Left ventricle myocardium superior (tissue), 1 donor: ENCODE measurements at places on chromosomes 3 and 15. TPM values are rescaled to one million over a fixed set of nuclear protein-coding genes. Genes with fewer than 3 reads are reported as not detected.

GRCh38 chr3:12875857-12876836 lies 34.8 kb upstream of the RPL32 start:
- peak; percentile 76 for DNase-seq

DNA sequence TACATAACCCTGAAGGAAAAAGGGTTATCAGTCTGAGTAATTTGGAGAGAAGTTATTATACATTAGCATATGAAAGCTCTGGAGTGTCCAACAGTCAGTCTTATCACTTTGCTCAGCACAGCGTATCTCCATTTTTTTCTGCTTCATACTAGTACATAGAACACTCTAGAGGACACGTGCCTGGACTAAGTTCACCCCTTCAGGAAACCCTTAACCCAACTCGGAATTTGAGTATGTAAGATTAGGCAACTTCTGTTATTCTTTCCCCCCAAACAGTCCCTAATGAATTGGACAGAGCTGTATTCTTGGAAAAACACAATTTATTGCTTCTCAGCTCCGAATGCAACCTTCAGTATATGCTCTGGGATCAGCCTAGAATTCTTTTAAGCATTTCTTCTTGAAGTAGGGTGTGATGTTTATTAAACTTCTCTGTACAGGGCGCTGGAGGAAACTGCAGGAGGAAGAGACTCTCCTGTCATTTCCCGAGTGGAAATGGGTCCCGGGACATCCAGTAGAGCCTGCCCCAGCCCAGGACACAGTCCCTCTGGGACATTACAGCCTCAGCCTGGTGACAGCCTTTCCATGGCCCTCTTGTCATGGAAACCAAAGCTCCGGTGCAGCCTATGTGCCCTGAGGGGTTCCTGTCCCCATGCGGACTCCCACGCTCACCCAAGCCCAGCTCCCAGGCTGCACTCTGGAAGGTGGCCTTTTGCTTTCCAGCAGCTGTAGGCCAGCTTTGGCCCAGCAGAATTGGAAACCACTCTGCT lies 37.3 kb upstream of the CMTM8 start:
- DNase-seq = peak; percentile 50

DNA sequence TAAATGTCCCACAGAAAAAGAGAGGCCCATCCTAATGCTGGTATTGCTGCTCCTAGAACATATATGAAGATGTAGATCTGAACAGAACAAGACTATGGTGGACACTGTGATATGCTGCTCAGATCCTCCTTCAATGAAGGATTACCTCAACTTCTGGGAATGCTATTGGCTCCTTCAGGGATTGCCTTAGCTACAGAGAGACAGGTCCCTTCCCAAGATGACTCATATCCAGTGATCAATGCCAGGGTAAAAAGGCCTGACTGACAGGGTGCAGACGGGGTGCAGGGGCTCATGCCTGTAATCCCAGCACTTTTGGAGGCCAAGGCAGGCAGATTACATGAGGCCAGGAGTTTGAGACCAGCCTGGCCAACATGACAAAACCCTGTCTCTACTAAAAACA lies 20.5 kb upstream of the STAG1 start:
- no peak for DNase-seq

- DNase-seq = no peak
Measured at GRCh38 chr15:79943820-79944219, 27.2 kb downstream of the BCL2A1 start.

- DNase-seq = no peak
Measured at GRCh38 chr15:53837263-53837662, 77.8 kb upstream of the WDR72 start.

- DNase-seq = peak; percentile 56
Measured at GRCh38 chr15:63283126-63283525, 5.7 kb downstream of the APH1B start.

GRCh38 chr15:42800731-42801474 lies 64.0 kb upstream of the CDAN1 start:
- no peak for DNase-seq

GRCh38 chr3:182912474-182912873 lies 67.9 kb downstream of the DCUN1D1 start:
- DNase-seq = no peak

- DNase-seq = no peak
Measured at GRCh38 chr15:48406911-48407310, 75.7 kb downstream of the DUT start.

GRCh38 chr3:65619451-65619881 lies 419.3 kb downstream of the MAGI1 start:
- no peak for DNase-seq

- DNase-seq = no peak
Measured at GRCh38 chr3:93992207-93992606, 12.3 kb downstream of the ARL13B start.

DNA sequence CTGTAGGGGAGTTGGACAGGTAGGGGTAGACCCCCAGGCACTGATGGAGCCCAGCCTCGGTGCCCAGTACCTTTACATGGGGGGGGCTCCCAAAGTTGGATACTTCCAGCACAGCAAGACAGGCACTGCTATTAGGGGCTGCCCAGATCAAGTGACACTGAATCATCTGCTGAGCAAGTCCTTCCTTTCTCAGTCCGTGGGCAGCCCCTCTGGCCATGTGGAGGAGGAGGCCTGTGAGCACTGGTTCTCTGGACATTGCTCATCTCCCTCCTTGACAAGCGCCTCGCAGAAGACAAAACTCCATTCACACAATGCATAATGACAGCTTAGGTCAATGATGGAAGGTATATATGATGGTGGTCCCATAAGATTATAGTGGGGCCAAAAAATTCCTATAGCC lies 35.7 kb downstream of the EEFSEC start:
- no peak for DNase-seq

DNA sequence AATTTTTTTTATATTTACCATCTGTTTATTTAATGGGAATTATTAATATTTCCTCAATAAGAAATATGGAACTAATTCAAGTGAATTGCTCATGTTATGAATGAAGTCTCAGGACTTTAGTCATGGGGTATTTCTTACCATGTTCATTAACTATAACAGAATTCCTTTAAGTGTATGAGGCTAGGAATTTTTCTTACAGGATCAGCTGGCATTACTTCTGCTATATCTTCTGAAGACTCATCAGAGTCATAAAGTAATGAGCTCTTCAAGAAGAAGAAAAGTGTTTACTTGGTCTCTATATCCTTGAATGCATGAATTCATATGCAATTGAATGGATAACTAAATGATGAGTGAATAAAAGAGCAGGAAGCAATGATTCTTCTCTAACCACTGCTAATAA lies 486.8 kb upstream of the THBS1 start:
- no peak for DNase-seq

DNA sequence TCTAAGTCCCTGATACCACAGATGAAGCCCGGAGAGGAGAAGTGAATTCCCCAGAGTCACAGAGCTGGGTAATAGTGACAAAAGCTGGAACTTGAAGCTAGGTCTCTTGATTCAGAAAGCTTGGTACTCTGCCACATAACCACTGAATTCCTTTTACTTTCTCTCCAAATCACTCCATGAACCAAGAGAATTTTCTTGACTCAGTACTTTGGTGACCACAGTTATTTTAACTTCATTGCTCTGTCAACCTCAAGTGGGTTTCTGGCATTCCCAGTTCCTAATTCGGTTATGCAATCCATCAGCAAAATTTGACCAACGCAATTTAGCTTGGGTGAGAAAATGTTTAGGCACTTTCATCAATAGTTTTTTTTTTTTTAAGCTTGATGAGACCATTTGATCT lies 61.0 kb upstream of the PPARG start:
- DNase-seq = no peak

GRCh38 chr3:128081846-128082245 lies 29.6 kb downstream of the SEC61A1 start:
- no peak for DNase-seq

DNA sequence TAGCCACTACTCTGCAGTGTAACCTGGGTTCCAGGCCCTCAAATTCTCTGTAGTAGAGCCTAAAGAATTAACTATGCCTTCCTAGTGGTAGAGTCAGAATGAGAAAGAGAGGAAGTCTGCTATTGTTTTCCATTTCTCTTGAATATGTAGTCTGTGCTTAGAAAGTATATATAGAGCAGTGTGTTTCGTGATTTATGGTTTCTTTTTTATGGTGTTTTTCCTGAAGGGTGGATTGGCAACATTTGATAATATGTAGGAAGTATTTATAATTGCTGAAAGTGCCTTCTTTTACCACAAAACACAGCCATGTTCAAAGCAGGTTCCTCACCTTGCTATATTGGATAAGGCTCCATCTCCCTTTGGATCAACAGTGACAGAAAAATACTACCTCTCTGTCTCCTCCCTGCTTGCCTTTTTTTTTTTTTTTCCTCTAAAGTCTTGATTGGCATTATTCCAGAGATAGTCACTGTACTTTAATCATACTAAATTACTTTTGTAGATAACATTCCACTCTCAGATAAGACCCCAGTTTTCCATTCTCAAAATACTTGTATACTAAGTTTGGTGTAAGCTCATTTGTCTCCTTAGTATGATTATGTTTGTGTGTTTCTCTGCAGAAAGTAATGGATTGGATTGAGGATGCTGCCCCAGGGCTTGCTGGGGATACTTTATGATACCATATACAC lies 47.8 kb downstream of the IQGAP1 start:
- no peak for DNase-seq

- DNase-seq = no peak
Measured at GRCh38 chr3:16264174-16264707, 502 bp downstream of the DPH3 start.

GRCh38 chr15:68113273-68113672 lies 59.2 kb downstream of the PIAS1 start:
- no peak for DNase-seq

DNA sequence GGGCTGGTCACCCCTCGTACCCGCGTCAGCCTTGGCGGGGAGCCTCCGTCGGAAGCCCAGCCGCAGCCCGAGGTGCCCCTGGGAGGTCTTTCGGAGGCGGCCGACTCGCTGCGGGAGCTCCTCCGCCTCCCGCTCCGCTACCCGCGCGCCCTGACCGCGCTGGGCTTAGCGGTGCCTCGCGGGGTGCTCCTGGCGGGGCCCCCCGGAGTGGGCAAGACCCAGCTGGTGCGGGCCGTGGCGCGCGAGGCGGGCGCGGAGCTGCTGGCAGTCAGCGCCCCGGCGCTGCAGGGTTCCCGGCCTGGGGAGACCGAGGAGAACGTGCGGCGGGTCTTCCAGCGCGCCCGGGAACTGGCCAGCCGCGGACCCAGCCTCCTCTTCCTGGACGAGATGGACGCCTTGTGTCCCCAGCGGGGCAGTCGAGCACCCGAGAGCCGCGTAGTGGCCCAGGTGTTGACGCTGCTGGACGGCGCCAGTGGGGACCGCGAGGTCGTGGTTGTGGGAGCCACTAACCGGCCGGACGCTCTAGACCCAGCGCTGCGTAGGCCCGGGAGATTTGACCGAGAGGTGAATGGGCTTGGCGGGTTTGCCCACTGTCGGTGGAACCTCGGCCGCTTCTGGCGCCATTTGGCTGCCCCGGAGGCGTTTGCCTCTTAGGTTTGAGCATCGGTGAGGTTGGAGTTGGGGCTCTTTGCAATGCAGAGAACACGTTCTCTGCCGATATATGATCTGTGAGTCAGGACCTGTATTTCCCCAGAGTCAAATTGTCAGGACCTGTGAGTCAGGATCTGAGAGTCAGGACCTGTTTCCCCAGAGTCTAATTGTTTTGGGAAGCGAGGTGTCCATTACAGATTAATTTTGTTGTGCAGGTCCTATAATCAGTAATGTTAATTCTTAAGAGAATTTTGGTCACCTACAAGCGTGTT lies 24.9 kb upstream of the GATM start:
- peak; percentile 59 for DNase-seq

- DNase-seq = no peak
Measured at GRCh38 chr3:71461114-71461513, 122.4 kb downstream of the FOXP1 start.

GRCh38 chr3:37224879-37225278 lies 50.5 kb upstream of the LRRFIP2 start:
- no peak for DNase-seq

- no peak for DNase-seq
Measured at GRCh38 chr3:51276046-51276445, 109.0 kb upstream of the MANF start.

GRCh38 chr3:71684757-71685386 lies 40.3 kb downstream of the EIF4E3 start:
- DNase-seq = no peak

- DNase-seq = no peak
Measured at GRCh38 chr15:47371939-47372338, 345.4 kb upstream of the SEMA6D start.

- no peak for DNase-seq
Measured at GRCh38 chr15:101810456-101810855, 1.5 kb upstream of the OR4F15 start.

DNA sequence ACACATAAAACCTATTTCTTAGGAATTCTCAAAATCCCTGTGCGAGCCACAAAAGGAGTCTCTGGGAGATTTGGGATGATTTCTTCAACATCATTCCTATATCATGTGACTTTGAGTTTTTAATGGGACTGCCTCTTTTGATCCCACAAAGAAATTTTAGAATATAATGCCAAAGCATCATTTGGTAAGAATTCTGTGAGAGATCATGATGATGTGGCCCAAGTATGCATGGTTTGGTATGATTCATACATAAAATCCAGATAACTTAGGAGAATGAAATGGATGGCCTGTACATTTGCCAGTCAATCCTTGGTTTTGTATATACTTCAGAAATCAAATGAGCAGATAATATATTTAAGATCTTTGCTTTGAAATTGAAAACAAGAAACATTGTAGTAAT lies 61.3 kb downstream of the UBE2E2 start:
- no peak for DNase-seq

DNA sequence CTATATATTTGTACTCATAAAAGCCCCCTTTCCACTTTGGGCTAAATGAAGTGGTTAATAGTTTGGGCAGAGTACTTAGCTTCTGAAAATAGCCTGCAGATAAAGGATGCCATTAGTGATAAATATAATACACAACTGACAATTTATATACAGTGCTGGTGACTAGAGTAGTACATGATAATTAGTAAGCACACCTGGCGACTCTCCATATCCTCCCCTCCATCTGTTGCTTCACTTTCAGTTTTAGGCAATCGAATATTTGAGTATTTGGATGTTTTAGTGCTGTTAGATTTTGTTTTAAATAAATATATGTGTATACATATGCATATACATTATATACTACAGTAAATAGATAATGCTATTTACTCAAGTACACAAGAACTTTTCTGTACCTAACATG lies 35.9 kb upstream of the CHMP2B start:
- no peak for DNase-seq

GRCh38 chr3:193827871-193828270 lies 234.9 kb downstream of the OPA1 start:
- DNase-seq = no peak

Gene LRRIQ4
- total RNA-seq = not detected

Gene ASB14
- total RNA-seq = 14.1 TPM

Gene TGM5
- total RNA-seq = not detected

Gene NOX5
- not detected for total RNA-seq

Gene LRRC2
- 122 TPM for total RNA-seq

Gene SMCO1
- total RNA-seq = 110 TPM

Gene CCR9
- not detected for total RNA-seq

Gene PIF1
- 0.42 TPM for total RNA-seq

Gene PRR20G
- not detected for total RNA-seq

Gene SERPINI2
- not detected for total RNA-seq

Gene SLC22A14
- total RNA-seq = not detected

Gene KNG1
- total RNA-seq = 0.37 TPM
